ENCODE measurements at places on chromosomes 11 and 22.
A peak's percentile ranks its signal among the peaks of the same experiment; 100 is the strongest.

DNA sequence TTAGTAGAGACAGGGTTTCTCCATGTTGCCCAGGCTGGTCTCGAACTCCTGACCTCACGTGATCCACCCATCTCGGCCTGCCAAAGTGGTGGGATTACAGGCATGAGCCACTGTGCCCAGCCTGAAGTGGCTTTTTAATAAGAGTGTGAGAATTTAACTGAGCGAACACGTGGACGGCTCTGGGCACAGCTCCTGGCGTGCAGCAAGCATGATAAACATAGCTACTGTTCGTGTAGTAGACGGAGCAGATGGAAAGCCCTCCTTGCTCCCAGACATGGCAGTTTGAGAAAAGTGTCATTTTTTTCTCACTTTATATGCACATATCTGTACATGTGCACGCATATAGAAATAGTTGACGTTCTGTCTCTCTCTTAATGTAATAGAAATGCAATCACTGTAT, 7.0 kb downstream of the EMID1 start:
- DNase-seq, result no peak

DNA sequence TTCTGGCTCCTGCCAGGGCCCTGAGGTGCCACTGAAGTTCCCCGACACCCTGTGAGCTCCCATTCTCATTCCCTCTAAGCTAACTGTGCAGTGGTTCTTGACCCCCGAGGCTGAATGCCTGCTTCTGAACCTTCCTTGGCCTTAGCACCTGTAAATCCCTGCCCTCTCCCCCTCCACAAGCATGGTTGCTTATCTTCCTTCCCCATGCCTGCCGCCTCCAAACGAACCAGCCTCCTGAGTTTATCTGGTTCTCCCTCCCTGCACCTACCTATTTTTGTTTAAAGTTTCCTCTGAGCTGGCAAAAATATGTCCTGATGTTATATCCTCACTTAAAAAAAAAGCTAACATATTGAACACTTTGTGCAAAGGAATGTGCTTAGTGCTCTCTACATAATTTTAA, 33.9 kb downstream of the PPFIBP2 start:
- DNase-seq, result no peak

DNA sequence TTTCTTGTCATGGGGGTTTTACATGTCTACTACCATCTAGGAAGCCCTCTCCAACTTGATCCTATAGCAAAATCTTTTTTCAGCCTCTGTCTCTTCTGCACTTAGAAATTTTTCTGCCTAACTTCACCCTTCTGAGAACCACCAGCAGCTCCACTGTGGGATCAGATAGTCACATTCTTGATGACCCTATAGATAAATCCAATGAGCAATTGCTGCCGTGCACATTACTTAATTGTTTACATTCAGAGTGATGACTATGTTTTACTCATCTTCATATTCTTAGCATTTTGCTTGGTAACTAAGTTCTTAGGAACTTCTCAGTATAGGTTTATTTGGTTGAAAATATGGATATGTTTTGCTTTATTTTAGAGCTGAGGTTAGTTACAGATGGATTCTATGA, 12.4 kb upstream of the ETS1 start:
- peak; percentile 94 for DNase-seq

DNA sequence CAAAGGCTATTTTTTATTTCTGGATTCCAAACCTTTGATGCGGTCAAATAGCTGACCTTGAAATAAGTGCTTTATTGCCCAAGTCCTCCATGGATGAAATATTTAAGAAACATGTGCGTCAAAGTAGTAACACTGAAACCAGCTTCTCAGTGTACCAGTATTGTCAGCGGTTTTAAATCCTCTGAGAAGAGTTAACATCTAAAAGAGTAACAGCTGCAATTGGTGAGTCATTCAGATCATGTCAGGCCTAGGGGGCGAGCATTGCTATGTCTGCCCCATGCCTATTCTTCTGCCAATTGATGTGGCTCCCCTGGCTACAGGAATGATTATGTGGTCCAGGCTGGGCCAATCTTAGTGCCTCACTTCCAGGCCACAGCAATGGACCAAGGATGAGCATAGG, 263.3 kb upstream of the SORL1-AS1 start:
- no peak for DNase-seq

- no peak for DNase-seq
Measured at GRCh38 chr22:23401910-23402274, 178.2 kb downstream of the IGLL1 start.

Data from ELR (cell line).